ENCODE measurements at places on chromosomes 1 and 21.

DNA sequence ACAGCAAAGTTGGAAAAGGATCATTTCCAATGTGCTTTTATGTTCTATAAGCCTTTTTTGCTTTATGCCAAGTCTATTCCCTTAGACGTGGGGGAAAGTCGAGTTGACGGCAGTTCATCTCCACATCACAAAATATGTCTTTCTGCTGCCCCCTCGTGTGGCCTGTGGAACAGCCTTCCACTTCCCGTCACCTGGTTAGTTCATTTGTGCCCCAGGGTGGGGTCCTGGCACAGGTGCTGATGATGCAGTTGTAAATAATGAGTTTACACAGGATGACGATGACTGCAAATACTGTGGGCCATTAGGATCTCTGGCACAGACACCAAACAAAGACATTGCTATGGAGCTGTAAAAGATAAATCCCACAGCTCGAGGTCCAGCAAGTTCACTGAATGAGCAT is 10.0 kb upstream of the OTUD3 start:
- no peak for DNase-seq

GRCh38 chr1:177306981-177307380 is 136.2 kb downstream of the BRINP2 start:
- DNase-seq = no peak

DNA sequence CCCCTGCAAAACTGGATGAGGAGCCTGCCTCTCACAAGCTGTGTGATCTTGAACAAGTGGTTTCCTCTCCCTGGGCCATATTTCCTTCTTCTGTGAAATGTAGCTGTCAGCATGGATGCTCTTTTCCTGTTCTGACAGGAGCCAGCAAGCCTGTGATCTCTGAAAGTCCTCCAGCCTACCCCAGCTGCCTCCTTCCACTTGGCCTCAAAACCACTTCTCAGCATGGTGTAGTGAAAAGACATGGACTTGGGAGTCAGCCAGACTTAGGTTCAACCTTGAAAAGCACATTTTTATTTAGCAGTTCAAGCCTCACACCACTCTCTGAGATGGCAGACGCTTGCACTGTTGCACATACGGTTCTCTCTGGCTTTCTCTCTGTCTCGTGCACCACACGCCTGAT is 292.9 kb upstream of the DUSP10 start:
- no peak for DNase-seq

GRCh38 chr1:47796626-47797025 is 200.6 kb downstream of the TRABD2B start:
- no peak for DNase-seq

- DNase-seq = no peak
Measured at GRCh38 chr1:193260056-193260745, 73.8 kb upstream of the B3GALT2 start.

DNA sequence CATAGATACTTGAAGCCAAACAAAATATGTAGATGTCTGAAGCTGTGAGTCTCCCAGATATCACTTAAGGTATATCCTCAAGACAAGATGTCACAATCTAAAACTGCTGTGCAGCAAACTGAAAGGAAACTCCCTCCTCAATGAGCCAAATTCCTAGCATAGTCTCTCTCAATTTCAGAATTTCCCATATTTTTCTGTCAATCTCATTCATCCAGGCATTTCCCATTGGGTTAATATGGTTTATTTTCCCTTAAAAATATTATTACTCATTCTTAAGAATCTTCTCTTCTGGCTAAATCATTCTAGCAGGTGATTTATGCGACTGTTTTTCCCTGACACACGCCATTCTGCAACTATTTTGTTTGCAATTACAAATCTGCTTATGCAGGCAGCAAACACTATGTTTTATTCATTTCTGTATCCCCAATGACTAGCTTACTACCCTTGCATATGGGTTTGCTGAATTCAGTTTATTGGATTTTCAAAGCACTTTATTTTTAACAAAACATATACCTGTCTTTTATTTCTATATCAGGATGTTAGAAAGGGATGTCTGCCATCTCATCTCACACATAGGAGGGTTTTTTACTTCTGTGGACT is 69.9 kb downstream of the TNFSF4 start:
- no peak for DNase-seq

DNA sequence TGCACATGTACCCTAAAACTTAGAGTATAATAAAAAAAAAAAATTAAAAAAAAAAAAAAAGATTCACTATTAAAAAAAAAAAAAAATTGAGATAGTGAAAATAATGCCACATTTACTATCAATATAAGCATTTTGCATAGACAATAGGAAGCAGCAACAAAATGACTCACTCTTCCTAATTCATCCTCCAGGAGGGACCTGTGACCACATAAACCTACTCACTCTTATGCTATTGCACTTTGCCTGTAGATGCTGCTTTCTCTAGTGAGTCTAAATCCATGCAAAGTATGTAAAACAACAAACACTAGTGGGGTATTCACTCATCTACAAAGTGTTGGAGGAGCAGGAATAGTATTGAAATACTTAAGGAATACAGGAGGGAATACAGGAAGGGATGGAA is 2.9 kb downstream of the OR10J5 start:
- no peak for DNase-seq

DNA sequence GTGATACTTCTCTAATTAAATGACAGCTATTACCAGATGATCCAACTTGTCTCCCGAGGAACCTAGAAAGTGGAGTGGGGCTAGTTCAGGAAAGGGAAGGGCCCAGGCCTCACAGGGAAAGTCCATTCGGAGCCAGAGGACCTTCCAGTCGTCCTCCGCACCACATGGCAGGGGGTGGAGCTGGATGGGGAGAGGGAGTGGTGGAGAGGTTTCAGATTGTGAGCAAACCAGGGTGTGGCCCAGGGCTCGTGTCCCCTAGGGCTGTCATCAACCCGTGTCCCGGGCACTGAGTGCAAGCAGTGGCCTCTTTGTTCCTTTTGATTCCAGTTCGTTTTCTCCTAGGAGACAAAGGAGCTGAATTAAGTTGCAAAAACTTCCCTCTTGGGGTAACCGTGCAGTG is 114.9 kb downstream of the HUNK start:
- DNase-seq = no peak

DNA sequence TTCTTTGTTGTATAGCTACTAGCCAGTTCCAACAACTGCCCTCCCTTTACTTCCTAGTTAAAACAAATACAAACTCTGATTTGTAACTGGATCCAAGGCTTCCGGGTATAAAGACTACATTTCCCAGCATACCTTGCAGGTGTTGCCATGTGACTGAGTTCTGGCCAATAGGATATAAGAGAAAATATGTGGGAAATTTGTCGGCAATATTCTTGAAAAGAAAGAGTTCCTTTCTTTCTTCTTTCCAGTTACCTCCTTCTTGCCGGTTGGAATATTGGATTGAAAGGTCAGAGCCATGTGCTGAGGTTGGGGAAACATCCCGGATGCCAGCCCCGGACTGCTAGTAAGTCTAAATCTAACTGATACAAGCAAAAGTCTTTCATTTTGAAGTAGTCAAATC is 23.0 kb upstream of the ZBTB40 start:
- DNase-seq = no peak

All from activated T-cell treated with anti-CD3 and anti-CD28 coated beads, Interleukin-2, amount 50 U/mL, for 1 hour (primary cell).